Hepatocyte (in vitro differentiated cells): ENCODE measurements at places on chromosomes 6 and 20. TPM values are rescaled to one million over a fixed set of nuclear protein-coding genes. Genes with fewer than 3 reads are reported as not detected.

The SLC22A1 gene
- 6.1 and 6.7 TPM in 2 replicates for total RNA-seq

The COL10A1 gene
- 0.04 and 0.07 TPM in 2 replicates for total RNA-seq

- DNase-seq = no peak
Observed at GRCh38 chr6:5684320-5685053, 322.2 kb downstream of the NRN1 start.

The FOXF2 gene
- total RNA-seq = 18.0 and 28.0 TPM in 2 replicates

GRCh38 chr6:13355043-13355945, 27.0 kb upstream of the TBC1D7 start:
- peak; percentile 54 for DNase-seq

The AVP gene
- 0.67 TPM in 1 of 2 replicates, not detected in the other for total RNA-seq

DNA sequence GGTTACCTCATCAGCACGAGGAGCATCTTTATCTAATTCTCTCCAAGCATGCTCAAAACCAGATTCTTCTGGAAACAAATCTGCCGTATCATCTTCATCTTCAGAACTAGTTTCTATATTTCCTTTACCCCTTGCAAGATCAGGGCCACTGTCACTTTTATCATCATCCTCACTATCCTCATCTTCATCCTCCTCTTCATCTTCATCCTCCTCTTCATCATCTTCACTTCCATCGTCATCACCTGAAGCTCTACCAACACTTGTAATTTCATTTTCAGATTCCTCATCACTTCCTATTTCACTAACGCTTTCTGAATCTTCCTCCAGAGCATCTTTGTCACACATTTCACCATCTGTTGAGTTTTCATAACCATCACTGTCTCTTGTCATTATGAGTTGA, 8.9 kb downstream of the ESF1 start:
- no peak for DNase-seq

GRCh38 chr6:63543982-63544381, 28.3 kb upstream of the LOC128125822 start:
- DNase-seq = no peak

The TMC2 gene
- total RNA-seq = not detected in 2 replicates

- peak; percentile 73 for DNase-seq
Observed at GRCh38 chr6:93423542-93423941, 4.2 kb upstream of the EPHA7 start.

The SUPT3H gene
- total RNA-seq = 6.8 and 9.1 TPM in 2 replicates

DNA sequence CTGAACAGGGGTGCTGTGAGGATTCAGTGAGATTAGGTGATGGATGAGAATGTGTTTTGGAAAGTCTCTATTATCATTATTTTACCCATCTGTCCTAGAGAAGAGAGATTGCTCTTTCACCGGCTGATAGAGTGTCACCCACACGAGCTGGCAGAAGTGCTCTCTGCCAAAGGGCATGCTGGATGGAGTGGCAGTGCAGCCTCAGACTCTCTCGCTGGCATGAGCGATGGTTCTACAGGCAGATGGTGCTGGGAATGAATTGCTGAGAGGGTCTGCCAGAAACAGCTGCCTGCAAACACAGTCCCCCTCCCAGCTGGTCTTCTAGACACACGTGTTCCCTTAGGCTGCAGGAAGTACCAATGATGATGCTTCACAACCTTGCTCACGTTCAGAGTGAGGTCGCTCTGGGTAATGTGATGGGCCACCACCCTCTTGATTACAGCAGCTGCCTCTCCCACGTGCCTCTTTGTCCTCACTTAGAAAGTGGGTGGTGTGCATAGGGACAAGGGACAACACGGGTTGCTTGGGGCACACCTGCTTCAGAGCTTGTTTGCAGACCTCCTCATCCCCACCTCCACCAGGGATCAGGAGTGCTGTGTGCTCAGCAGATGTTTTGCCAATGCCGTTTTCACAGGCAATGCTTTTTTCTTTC, 84.7 kb downstream of the FOXA2 start:
- DNase-seq = no peak

The ID4 gene
- 44.3 and 54.6 TPM in 2 replicates for total RNA-seq

GRCh38 chr6:119587537-119587936, 238.0 kb upstream of the MAN1A1 start:
- DNase-seq = peak; percentile 22
